ENCODE measurements at places on chromosomes 6 and 20.
A peak's percentile ranks its signal among the peaks of the same experiment; 100 is the strongest.

- no peak for DNase-seq
Observed at GRCh38 chr6:131096786-131097185, 33.7 kb upstream of the EPB41L2 start.

DNA sequence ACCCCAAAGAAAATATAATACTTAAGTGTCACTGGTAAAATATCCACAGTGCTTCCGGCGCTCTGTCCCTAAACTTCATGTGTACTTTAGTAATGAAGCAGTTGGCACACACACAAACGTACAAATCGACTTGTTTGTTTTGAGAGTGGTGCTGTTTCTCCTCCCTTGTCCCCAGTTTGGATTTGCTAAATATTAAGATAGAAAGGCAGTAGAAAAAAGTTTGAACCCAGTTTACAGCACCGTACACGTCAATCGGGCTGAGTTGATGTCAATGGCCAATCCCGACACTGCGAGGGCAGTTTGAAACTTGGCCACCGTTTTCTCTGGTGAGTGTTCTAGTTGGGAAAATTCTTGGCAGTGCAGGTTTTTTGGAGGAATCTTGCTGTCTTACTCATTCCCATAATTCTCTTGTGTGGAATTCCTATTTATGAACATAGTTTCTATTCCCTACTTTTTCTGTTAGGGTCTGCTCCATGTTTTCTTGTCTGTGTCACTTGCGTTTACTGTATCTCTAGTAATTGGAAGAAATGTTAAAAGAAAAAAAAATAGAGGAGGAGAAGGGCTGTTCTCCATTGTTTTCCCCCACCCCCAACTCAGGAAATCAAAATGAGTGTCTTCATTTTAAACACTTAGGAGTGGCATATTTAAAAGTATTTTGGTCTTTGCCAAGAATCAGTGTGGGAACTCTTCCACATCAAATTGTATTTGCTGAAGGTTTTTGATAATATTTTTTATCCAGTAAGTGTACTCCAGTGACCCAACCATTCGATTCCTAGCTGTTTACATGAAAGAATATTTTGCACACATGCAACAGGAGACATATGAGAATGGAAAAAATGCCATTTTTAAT lies 72.3 kb downstream of the OR2B2 start:
- DNase-seq: peak; percentile 34

DNA sequence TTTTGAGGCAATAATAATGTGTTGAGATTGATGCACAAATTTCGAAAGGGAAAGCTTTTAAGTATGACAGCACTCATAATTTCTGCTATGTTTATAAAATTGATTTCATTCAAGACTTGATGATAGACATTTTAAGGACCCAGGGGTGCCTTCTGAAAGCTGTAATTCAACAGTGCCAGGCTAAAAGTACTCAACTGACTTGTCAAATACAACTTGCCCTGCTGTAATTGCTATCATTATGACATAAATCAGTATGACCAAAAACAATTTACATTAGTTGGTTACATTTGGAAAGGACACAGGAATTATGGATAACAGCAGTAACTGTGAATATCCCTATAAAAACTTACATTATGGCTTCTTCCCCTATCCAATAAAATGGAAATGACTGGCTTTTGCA lies 178.9 kb downstream of the MMUT start:
- no peak for DNase-seq

DNA sequence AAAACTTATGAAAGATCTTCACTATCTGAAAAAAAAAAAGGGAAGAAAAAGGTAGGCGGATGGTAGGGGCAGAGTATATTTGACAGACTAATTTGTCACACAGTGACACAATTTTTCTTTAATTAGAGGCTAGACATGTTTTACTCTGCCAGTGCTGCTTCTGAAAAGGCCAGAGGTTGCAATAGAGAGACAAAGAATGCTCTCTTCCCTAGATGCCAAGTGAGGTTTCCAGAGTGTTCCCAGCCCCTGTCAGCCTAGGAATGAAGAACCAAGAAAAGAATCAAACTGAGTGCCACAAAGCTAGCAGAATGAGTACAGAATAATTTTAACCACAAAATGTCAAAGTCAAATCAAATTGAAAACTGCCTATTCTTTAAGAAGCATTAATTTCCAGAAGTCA lies 13.0 kb downstream of the PNISR start:
- no peak for DNase-seq

- DNase-seq: peak; percentile 29
Observed at GRCh38 chr6:10886691-10887502, at the start of gene SYCP2L. TSS of gene SYCP2L (plus strand) at chr6:10887052. CDS start at chr6:10887127, 75 bp downstream.

- no peak for DNase-seq
Observed at GRCh38 chr20:48421547-48421946, 406.3 kb downstream of the PREX1 start.

DNA sequence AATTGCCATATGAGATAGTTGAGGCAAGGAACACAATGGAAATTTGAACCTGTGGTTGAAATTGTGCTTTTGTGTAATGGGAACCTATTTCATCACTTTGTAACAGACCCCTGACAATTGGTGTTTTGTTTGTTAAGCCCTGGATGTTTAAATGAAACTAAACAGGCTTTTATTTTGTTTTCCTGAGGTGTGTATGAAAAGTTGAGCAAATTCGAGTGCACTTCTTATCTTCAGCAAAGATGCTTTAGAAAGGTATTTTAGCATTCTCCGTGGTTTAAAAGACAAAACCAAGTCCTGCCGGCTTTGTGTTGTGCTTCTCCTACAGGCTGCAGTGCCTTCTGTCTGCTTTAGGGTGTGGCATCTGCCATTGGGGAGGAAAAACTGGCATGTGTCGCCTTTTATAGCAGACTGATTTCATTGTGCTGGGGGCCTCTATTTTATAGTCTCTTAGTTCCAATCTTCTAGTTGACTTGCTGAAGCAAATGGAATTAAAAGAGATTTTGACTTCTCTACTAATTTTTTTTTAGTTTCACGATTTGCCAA lies 2.2 kb upstream of the ARID1B start:
- peak; percentile 14 for DNase-seq

- DNase-seq: no peak
Observed at GRCh38 chr6:35782424-35782823, 1.6 kb downstream of the CLPSL1 start.

DNA sequence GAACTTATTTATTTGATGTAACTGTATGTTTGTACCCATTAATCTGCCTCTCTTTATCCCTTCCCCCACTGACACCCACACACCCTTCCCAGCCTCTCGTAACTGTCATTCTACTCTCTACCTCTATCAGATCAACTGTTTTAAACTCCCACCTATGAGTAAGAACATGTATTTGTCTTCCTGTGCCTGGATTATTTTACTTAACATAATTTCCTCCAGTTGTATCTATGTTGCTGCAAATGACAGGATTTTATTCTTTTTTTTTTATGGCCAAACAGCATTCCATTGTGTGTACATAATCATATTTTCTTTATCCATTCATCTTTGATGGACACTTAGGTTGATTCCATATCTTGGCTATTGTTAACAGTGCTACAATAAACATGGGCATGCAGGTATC lies 49.3 kb downstream of the PHACTR2 start:
- no peak for DNase-seq

GRCh38 chr6:37201726-37202125 lies 31.8 kb downstream of the PIM1 start:
- DNase-seq: no peak

DNA sequence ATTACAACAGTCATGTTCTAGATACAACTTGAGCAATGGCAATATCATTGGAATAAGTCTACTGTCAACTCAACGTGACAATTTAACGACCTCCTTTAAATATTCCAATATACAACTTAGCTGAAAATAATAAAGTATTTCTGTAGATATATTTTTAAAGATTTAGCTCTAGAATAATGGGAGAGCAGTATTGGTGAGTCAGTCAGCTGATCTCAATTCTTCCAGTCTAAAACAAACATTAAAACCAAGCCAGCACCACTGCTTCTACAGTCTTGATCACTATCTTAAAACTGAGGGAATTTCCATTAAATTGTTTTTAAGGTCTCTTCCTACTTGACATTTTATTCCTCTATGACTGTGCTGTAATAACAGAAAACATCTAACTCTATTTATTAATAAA lies 38.2 kb downstream of the NOL7 start:
- DNase-seq: no peak

DNA sequence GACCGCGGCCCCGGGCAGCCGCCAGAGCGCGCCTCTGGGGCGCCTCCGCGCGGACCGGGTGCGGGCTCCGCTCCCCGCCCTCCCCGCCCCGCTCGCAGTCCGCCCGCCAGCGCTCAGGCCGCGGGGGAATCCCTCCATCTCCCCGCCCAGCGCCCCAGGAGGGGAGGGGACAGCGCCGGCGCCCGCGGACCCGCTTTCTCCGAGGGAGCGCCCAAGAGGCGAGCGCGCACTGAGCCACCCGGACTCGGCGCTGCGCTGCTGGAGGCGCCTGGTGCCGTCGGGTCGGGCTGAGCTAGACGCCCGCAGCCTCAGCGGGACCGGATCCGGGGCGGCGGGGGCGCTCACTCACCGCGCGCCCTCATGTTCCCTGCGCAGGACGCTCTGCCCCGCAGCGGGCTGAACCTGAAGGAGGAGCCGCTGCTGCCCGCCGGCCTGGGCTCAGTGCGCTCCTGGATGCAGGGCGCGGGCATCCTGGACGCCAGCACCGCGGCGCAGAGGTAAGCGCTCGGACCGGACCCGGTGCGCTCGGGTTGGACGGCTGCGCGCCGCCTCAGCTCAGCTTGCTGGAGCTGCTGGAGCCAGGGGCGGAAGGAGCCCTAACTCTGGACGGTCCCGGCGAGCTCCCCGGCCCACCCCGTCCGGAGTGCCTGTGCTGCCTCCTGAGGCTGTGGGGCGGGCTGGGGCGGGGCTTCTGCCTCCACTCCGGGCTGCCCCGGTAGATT lies 867 bp downstream of the EBF4 start:
- peak; percentile 67 for DNase-seq

- DNase-seq: no peak
Observed at GRCh38 chr20:63154395-63154794, 61.5 kb downstream of the YTHDF1 start.

- DNase-seq: no peak
Observed at GRCh38 chr6:98833307-98834059, 891 bp upstream of the POU3F2 start.

GRCh38 chr20:10427060-10427692 lies 6.8 kb downstream of the MKKS start:
- DNase-seq: peak; percentile 37

- DNase-seq: no peak
Observed at GRCh38 chr6:12238219-12238618, 51.9 kb upstream of the EDN1 start.
